Foreskin keratinocyte (primary cell): ENCODE measurements at places on chromosomes 5 and 9.
A peak's percentile ranks its signal among the peaks of the same experiment; 100 is the strongest.

DNA sequence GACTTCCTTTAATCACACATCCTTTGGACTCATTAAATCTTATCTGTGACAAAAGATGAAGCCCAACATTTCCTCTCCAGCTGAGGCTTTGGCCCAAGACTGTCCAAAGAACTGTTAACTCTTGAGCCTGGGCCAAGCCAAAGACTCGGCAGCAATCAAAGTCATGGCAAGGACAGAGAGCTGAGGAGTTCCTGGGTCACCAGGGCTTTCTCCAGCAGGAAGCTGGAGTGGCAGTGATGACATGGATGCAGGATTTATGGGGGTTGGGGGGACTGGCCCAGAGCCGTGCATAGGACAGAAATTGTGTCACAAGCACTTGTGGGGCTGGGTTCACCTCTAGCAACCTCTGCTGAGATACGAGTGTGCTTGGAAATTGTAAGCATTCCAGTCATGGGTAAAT, 440.3 kb downstream of the PLK2 start:
- no peak for DNase-seq

DNA sequence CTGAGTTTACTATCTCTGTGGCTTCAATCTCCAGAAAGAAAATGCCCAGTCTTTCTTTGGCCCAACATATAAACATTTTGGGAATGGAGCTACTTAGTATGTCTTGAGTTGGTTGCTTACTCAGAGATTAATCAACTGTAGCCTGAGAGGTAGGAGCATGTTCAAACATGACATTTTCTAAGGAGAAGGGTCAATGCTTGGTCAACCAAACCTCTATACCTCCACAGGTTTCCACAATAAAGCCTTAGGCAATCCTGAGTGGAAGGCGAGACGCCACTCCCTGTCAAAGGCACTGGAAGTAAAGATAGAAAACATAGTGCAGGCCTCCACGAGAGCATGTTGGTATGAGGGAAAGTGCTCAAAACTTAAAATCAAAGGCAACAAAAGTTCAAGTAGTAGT, 411.4 kb downstream of the KCTD16 start:
- peak; percentile 21 for DNase-seq

DNA sequence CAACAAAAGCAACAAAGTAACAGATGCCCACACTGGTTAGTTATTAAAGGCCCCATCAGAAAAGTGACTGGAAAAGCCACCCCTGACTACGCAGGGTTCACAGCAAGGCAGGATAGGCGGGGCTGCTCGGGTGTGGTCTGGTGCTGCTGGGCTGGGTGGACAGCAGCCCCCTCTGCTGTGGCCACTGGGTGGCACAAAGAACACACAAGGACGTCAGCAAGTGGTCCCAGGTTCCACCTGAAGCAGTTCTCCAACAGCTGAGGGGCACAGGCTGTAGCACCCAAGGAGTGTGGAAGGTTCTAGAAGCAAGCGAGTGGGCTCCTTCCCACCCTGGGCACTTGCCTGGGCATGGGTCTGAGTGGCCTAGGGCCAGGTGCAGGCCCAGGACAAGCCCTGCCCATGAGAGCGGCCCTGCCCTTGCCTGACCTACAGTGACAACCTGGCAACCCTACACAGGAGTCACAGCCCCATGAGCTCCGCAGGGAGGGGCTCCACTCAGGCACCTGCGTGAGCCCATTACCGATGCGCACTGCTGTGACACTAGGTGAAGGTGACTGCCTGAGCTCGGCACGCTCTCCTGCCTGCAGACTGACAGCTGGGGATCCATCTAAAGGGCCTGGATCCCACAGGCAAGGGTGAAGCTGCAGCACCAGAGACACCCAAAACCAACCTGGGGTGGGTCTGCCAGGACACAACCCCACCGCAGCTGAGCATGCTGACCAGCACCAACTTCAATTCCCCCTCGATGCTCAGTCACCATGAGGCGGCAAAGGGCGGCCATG, 8.1 kb downstream of the BRD9 start:
- no peak for DNase-seq

DNA sequence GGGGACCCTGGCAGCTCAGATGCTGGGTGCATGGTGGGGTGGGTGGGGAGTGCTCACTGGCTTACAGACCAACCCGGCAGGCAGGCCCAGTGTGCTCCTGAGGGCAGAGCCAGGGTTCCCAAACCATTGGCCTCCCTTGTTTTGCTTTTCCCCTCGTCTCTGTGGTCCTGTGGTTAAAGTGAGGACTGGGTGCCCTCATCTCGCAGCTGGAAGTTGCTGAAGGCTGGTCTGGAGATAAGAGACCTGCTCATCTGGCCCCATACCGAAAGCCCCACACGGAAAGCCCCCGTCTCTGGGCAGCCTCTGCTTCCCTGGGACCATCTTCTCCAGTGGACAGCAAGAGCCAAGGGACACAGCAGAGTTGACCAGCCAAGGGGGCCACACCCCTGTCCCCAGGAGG, 9.8 kb upstream of the NACC2 start:
- DNase-seq: no peak

- no peak for DNase-seq
These were observed 42.9 kb downstream of the TRIP13 start for GRCh38 chr5:935510-936084.
